ENCODE measurements at places on chromosomes 6 and 20.

- DNase-seq, result no peak
Observed at GRCh38 chr20:13638162-13638495, 603 bp downstream of the TASP1 start.

DNA sequence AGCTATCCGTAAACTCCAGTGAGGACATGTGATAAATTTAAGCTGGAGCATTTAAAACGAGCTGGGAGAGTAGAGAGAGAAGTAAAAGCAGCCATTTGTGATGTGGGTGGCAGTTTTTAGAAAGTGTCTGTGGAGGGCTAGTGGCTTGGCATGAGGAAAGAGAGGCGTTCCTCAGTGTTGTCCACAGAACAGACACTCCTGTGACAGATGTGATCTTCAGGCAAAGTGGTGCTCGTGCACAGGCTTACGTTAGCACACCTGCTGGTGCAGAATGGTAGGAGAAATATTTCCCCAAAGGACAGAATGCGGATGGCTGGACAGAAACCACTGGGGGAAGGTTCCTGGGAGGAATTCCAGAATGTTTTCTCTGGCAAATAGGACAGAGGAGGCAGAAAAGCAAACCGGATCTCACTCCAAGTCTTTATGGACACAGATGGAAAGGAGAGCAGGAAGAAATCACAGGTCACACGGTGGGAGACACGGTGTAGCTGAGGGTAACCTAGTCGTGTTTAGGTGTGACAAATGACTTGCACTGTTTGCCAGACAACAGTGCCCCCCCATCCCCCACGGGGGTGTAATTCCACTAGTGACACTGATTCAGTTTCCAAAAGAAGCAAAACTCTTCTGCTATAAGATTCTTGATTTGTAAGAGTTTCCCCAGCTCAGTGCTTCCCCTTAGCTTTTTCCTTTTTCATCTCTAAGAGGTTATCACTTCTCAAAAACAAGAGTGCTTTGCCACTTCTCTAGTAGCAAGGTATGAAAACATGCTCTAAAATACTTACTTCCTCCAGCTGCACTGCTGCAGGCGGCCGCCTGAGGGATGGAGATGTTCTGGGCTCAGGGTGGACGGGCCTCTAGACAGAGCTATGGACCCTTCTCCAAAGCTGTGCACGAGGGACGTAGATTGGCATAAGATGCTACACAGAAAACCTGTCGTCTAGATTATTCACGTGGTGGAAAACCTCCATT, 293.2 kb downstream of the QKI start:
- no peak for DNase-seq

DNA sequence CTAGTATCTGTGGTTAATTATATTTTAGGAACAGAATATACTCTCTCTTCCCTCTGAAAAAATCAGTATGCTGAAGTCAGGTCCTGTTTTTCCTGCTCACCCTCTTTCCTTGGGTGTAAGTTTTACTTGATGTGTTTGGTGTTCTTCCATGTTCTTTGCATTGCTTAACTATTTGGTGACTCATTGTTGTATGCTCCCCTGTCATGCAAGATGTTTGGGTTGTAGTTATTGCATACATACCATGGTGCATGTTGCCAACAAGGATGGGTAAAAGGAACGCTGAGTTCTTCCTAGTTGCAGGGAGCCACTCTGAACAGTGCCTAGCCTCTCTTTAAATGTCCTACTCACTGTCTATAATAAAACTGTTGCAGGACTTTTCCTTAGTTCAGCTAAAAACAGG, 207.9 kb upstream of the LAMP5 start:
- no peak for DNase-seq

GRCh38 chr6:126180585-126180984, 159.3 kb upstream of the CENPW start:
- DNase-seq, result no peak

DNA sequence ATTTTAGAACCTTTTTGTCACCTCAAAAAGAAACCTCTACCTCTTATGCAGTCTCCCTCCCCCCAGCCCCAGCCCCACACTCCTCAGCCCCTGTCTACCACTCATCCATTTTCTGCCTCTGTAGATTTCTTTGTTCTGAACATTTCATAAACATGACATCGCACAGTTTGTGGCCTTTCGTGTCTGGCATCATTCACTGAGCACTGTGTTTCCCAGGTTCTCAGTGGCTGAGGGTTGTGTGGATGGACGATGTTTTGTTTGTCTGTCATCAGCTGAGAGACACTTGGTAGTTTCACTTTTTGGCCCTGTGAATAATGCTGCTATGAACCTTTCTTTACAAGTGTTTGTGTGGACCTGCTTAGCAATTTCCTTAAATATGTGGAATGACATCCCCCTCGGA, 64.5 kb downstream of the FAM120B start:
- DNase-seq, result no peak

- no peak for DNase-seq
Observed at GRCh38 chr6:13872681-13873080, 52.1 kb upstream of the RNF182 start.

GRCh38 chr20:49785852-49786175, 26.8 kb upstream of the SLC9A8 start:
- no peak for DNase-seq

GRCh38 chr6:7542065-7542873, 798 bp downstream of the DSP start:
- DNase-seq, result peak; percentile 74

All from esophagus muscularis mucosa (tissue), 4 donors.